ENCODE measurements at places on chromosomes 2 and 18. TPM values are rescaled to one million over a fixed set of nuclear protein-coding genes. Genes with fewer than 3 reads are reported as not detected.

DNA sequence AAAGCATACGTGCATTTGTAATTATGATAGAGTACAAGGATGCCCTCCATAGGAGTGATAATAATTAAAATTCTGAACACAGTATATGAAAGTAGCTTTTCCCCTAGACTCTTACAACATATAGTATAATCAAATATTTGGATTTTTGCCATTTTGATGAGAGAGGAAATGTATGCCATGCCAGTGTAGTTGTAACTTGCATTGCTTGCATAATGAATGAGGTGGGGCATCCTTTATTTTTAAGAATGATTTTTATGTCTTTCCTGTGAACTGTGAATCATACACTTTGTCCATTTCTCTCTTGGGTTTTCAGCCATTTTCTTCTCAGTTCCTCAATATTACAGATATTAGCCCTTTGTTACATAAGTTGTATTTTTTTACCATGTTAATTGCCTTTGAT lies 197.5 kb downstream of the SCG2 start:
- H3K36me3 ChIP-seq: no peaks in the 10 kb centered on the region
- DNase-seq: no peak
- no peaks in the 10 kb centered on the region for H3K27me3 ChIP-seq

The PROKR1 gene
- total RNA-seq: not detected

DNA sequence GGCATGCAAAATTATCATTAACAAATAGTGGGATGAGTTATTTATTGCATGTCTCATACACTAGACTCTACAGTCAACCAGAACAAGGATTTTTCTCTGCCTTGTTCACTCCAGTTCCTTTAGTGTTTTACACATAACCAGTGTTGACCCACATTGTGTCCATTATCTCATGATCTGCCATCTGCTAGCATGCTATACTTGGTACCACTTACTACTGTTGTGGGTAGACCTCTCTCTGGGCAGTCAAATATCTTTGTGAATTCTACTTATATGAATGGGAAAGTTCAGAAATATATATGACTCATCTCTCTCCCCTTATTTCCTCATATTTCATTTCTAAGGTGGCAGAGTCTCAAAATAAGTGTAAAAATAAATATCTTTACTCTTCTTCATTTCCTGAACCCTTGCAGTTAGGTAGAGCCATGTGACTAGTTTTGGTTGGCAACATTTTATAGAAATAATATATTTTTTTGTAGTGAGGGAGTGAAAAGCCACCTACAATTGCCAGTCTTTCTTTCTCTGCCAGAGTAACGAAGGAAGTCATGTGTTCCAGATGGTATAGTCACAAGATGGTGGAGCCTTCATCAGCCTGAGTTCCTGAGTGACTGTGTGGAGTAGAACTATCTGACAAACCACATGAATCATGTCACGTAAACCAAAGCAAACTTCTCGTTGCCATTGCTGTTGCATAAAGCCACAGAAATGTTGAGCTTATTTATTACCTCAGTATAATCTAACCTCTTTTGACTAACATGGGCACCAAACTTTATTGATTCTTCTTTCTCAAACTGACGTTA lies 704.0 kb downstream of the RNF144A start:
- no peak for DNase-seq
- no peak overlapping the region for H3K27ac ChIP-seq
- H3K27me3 ChIP-seq: no peaks in the 10 kb centered on the region
- no peaks in the 10 kb centered on the region for H3K4me1 ChIP-seq

- no peak for DNase-seq
- no peak overlapping the region for H3K4me3 ChIP-seq
- H3K4me1 ChIP-seq: no peaks in the 10 kb centered on the region
- H3K27me3 ChIP-seq: no peaks in the 10 kb centered on the region
Observed at GRCh38 chr18:2002151-2002550, 569.2 kb downstream of the METTL4 start.

The IMPA2 gene
- 63.2 TPM for total RNA-seq

- H3K27me3 ChIP-seq: no peaks in the 10 kb centered on the region
- no peaks in the 10 kb centered on the region for H3K4me1 ChIP-seq
- H3K27ac ChIP-seq: no peak overlapping the region
- no peak for DNase-seq
- no peak overlapping the region for H3K4me3 ChIP-seq
Observed at GRCh38 chr2:46632349-46632748, 153.0 kb downstream of the TMEM247 start.

DNA sequence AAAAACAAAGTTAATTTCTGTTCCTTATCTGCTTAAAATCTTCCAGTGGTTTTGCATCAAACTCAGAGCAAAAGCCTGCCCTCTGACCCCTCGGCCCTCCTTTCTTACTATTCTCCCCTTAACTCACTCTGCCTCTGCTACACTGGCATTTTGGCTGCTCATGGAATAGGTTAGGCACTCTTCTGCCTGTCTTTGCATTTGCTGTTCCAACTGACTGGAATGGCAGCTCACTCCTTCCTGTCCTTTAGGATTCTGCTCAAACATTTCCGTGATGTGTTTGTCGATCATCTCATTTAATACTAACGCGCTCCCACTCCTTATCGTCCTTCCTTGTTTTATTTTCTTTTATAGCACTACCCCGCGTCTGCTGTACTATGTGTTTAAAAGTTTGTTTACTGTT lies 815 bp downstream of the CEBPZ start:
- no peaks in the 10 kb centered on the region for H3K27me3 ChIP-seq
- no peak overlapping the region for H3K27ac ChIP-seq

Measured in thyroid gland (tissue), 4 donors.